Glutamatergic neuron (in vitro differentiated cells): ENCODE measurements at places on chromosomes 6 and 20. TPM values are rescaled to one million over a fixed set of nuclear protein-coding genes. Genes with fewer than 3 reads are reported as not detected.

GRCh38 chr6:165659945-165660856 is 2.8 kb downstream of the PDE10A start:
- H3K4me3 ChIP-seq, result peak overlapping the region; percentile 93
- H3K4me1 ChIP-seq, result peaks cover 18% of the 10 kb centered on the region

- peaks cover 22% of the 10 kb centered on the region for H3K27me3 ChIP-seq
- no peak overlapping the region for H3K27ac ChIP-seq
- H3K36me3 ChIP-seq, result peaks cover 4% of the 10 kb centered on the region
- H3K4me3 ChIP-seq, result peak overlapping the region; percentile 82
- H3K4me1 ChIP-seq, result peaks cover 9% of the 10 kb centered on the region
Measured at GRCh38 chr6:159169557-159170332, 545 bp downstream of the FNDC1 start.

DNA sequence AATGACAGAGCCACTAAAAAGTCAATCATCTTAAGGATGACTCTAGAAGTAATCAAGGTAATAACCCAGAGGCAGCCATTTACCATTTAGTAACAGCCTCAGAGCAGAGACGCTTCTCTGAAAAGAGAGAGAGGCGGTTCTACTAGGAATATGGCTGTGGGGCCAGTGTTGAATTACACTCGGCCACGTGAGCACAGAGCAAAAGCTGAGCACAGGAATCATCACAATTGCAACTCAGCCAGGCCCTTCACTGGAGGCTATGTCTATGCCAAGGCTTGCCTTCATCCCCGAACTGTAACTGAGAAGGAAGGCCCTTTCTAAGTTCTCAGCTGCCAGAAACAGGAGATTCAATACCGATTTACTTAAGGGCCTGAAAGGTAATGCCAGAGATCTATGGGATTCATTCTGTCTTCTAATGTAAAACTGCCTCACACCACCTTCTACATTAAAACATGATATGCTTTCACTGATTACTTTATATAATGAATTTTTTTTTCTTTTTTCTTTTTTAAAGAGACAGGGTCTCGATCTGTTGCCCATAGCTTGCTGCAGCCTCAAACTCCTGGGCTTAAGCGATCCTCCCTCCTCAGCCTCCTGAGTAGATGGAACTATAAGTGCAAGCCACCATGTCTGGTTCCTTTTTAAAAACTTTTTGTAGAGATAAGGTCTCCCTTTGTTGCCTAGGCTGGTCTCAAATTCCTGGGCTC is 67.6 kb downstream of the NUDT3 start:
- DNase-seq, result no peak
- peak overlapping the region; percentile 83 for H3K27ac ChIP-seq
- peaks cover 4% of the 10 kb centered on the region for H3K27me3 ChIP-seq
- H3K4me1 ChIP-seq, result peaks cover 2% of the 10 kb centered on the region
- H3K4me3 ChIP-seq, result no peak overlapping the region
- no peaks in the 10 kb centered on the region for H3K36me3 ChIP-seq

DNA sequence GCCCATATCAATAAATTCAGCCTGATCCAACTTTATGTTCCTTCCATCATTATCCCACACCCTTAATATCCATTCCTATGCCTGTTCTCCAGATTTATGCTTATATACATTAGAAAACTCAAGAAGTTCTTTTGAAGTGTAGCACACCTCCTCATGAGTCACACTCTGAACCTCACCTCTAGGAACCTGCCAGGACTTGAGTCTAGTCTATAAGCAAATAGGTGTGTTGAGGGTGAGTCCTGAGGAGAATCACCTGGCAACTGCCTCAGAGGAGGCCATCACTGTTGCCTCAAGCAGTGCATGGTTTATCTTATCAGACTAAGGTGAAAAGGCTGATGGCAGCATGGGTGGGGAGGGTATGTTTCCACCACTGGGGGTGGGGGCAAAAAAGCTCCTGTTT is 496.7 kb downstream of the C6orf118 start:
- peaks cover 20% of the 10 kb centered on the region for H3K36me3 ChIP-seq
- DNase-seq, result no peak
- no peak overlapping the region for H3K4me3 ChIP-seq
- no peaks in the 10 kb centered on the region for H3K27me3 ChIP-seq

- H3K27ac ChIP-seq, result no peak overlapping the region
- H3K27me3 ChIP-seq, result peaks cover 4% of the 10 kb centered on the region
- H3K4me1 ChIP-seq, result no peaks in the 10 kb centered on the region
- no peaks in the 10 kb centered on the region for H3K36me3 ChIP-seq
- no peak for DNase-seq
Measured at GRCh38 chr20:50592282-50593004, 82.3 kb downstream of the PTPN1 start.

GRCh38 chr6:41560431-41561192 is 14.4 kb downstream of the FOXP4 start:
- no peak overlapping the region for H3K27ac ChIP-seq
- peak overlapping the region; percentile 78 for H3K4me3 ChIP-seq
- peaks cover 15% of the 10 kb centered on the region for H3K4me1 ChIP-seq
- no peaks in the 10 kb centered on the region for H3K36me3 ChIP-seq
- peaks cover 6% of the 10 kb centered on the region for H3K27me3 ChIP-seq
- peak; percentile 50 for DNase-seq

- peak overlapping the region; percentile 86 for H3K27ac ChIP-seq
- DNase-seq, result peak; percentile 56
- H3K27me3 ChIP-seq, result peaks cover 12% of the 10 kb centered on the region
- no peaks in the 10 kb centered on the region for H3K36me3 ChIP-seq
- H3K4me3 ChIP-seq, result peak overlapping the region; percentile 95
Measured at GRCh38 chr6:90294989-90295853, 1.4 kb downstream of the BACH2 start.

DNA sequence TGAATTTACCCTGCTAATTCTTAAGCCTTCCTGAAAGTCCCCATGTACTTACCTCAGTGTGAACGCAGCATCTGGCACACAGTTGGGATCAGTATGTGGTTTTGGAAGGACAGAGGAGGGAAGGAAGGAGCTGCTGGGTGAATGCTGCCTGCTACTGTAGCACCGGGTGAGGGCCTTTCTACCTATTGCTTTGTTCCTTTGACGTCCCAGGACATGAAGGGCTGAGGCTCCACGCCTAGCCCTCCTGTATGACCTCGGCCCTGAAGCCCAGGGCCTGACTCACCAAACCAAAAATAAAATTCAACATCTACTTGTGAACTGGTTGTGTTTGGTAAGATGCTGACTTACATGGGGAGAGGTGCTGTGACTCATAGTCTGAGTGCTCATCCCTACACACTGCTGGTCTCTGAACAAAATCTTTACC is 51.1 kb downstream of the ARID1B start:
- no peaks in the 10 kb centered on the region for H3K36me3 ChIP-seq
- H3K4me3 ChIP-seq, result no peak overlapping the region
- no peaks in the 10 kb centered on the region for H3K27me3 ChIP-seq
- H3K4me1 ChIP-seq, result peaks cover 27% of the 10 kb centered on the region
- H3K27ac ChIP-seq, result no peak overlapping the region
- no peak for DNase-seq

DNA sequence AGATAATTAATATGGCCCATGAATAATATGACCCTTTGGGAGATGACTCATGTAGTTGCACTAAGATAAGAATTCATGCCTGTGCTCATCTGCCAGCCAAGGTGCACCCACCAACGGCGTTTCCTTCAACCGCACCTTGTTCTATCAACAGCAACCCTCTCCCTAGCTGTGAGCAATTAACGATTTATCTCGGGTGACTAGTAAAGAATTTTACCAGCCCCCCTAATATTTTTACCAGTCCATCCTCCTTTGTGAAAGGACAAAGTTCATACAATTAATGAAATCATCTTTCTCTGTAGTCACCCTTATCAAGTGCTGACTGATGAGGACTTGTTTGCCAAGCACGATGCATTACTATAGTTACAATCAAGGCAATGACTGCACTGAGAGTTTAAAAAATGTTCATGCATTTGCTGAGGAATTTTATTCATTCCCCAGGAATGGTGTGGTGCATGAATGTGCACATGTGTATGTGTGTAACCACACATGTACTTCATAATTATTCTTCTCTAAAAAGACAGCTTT is 118.7 kb downstream of the SMOC2 start:
- H3K4me1 ChIP-seq, result peaks cover 2% of the 10 kb centered on the region
- no peak overlapping the region for H3K4me3 ChIP-seq
- H3K36me3 ChIP-seq, result no peaks in the 10 kb centered on the region
- H3K27me3 ChIP-seq, result no peaks in the 10 kb centered on the region
- no peak for DNase-seq
- no peak overlapping the region for H3K27ac ChIP-seq

DNA sequence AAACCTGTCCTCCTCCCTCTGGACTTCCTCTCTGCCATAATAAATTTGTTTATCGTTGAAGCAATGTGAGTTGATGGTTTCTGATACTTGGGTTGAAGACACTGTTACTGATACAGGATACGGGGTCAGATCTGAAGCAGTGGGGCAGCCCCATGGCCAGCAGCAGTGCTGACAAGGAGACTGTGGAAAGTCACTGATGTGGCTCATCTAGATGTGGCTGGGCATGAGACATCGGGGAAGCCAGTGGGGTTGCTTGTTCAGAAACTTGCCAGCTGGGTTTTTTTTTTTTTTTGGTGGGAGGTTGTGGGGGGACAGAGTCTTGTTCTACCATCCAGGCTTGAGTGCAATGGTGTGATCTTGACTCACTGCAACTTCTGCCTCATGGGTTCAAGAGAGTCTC is 2.6 kb upstream of the BPI start:
- no peak for DNase-seq
- H3K27me3 ChIP-seq, result peaks cover 2% of the 10 kb centered on the region
- no peaks in the 10 kb centered on the region for H3K36me3 ChIP-seq
- H3K4me1 ChIP-seq, result peaks cover 6% of the 10 kb centered on the region

- H3K27ac ChIP-seq, result no peak overlapping the region
- H3K4me1 ChIP-seq, result peaks cover 16% of the 10 kb centered on the region
- peaks cover 4% of the 10 kb centered on the region for H3K36me3 ChIP-seq
- no peak for DNase-seq
- H3K4me3 ChIP-seq, result no peak overlapping the region
- H3K27me3 ChIP-seq, result peaks cover 9% of the 10 kb centered on the region
Measured at GRCh38 chr6:160926281-160927276, 65.0 kb upstream of the MAP3K4 start.

DNA sequence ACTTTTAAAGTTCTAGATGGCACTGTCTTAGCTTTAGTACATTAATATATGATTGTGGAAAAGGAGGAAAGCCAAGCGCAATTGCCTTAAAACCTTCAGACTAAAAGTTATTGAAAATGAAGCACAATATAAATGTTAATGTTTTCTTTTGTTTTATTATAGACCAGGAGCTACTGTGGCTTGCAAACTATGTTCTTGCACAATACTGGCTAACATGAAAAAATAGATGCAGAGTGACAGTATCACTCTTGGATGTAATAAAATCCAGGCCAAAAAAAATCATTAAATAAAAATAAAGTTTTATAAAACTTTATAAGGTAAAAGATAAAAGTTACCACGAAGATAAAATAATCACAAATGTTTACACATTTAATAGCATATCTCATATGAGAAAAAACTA is 18.3 kb upstream of the PLN start:
- DNase-seq, result no peak
- peaks cover 16% of the 10 kb centered on the region for H3K4me1 ChIP-seq
- H3K27me3 ChIP-seq, result no peaks in the 10 kb centered on the region
- H3K4me3 ChIP-seq, result no peak overlapping the region
- no peak overlapping the region for H3K27ac ChIP-seq
- peaks cover 11% of the 10 kb centered on the region for H3K36me3 ChIP-seq

- no peaks in the 10 kb centered on the region for H3K36me3 ChIP-seq
- no peak overlapping the region for H3K4me3 ChIP-seq
Measured at GRCh38 chr20:54343099-54343498, 132.3 kb upstream of the DOK5 start.

The SLC26A8 gene
- 0.29 TPM for total RNA-seq

The GATA5 gene
- 1.3 TPM for total RNA-seq

The TENT5A gene
- 2.7 TPM for total RNA-seq

The C6orf15 gene
- total RNA-seq, result not detected

The CRISP3 gene
- not detected for total RNA-seq

The MUCL3 gene
- total RNA-seq, result not detected

The AGPAT4 gene
- total RNA-seq, result 90.2 TPM
